Choroid plexus epithelial cell (primary cell): ENCODE measurements at places on chromosomes 5 and 9.

DNA sequence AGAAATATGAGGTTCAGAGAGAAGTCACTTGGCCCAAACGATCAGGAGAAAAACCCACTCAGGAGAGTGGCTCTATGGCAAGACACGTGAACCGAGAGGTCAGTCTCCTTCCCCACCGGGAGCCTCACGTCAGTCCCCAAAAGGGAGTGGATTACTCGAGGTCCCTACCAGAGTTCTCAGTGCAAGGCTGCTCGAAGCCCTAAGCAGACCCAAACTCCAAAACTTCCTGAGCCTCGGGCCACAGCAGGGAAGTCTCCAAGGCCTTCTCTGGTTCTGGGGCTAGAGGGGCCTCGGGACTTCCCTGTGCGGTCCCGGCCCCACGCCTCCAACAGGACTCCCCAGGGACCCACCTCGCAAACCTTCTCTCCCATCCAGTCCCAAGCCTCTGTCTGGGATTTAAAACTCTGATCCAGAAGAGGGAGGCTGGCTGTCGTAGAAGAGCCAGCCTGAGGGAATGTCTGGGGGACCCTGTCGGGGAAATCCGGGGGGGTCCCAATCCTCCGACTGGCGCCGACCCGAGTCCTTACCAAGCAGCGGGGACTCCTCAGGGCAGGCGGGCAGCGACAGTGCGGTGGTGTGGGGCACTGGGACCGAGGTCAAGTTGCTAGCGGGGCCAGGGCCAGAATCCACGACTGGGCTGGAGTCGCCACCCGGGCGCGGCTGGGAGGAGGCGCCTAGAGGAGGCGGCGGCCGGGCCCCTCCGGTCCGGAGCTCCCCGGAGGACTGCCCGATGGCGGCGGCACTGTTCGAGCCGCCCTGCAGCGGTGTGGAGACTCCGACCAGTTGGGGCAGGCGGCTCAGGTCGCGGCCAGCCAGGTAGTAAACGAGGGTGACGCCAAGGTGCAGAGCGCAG, 679 bp downstream of the B4GALT1 start:
- DNase-seq = peak; percentile 32

DNA sequence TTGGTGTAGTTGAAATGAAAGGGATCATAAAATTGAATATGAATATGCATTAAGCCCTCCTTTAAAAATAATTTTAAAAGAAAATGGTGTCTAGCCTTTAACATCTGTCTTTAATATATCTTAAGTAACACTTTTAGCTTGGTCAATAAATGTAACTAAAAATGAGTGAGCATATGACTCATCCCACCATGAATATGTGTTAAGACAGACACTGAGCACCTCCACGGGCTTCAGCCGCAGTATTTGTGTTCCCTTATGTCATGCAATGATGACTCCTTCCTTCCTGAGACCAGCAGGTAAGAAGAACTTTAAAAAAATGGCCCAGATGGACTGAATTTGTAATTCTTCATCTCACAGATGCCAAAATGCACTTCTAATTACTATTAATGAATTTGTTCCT, 563.2 kb downstream of the NR2F1-AS1 start:
- DNase-seq = peak; percentile 67

- DNase-seq = no peak
Observed at GRCh38 chr5:132486318-132487094, 4.1 kb downstream of the IRF1 start.

GRCh38 chr9:17775656-17776055, 196.8 kb downstream of the SH3GL2 start:
- DNase-seq = no peak

DNA sequence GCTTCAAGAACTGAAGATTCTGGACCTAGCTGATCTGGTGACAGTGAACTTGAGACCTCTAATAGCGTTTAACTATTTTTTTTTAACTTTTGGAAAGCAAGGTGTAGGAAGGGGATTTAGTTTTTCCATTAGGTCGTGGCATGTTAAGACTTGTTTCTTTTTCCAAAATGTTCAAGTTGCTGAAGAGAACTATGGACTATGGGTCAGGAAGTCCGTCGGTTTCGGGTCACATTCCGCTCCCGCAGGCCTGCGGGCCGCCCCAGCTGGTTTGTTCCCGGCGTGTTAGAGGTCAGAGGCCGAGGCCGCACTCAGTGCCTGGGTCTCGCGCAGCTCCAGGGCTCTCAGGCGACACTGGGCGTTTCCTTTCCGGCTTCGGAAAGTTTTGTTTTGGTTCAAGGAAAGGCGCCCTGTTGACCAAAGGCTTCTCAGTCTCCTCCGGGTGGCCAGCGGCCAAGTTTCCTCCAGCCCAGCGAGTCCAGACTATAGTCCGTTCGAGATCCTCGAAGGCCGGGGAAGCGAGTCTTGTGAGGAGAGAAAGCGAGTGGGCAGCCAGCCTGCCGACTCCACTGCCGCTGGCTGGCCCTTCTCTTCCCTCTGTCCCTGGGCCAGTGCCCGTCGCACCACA, 586 bp upstream of the FCHO2 start:
- peak; percentile 83 for DNase-seq

DNA sequence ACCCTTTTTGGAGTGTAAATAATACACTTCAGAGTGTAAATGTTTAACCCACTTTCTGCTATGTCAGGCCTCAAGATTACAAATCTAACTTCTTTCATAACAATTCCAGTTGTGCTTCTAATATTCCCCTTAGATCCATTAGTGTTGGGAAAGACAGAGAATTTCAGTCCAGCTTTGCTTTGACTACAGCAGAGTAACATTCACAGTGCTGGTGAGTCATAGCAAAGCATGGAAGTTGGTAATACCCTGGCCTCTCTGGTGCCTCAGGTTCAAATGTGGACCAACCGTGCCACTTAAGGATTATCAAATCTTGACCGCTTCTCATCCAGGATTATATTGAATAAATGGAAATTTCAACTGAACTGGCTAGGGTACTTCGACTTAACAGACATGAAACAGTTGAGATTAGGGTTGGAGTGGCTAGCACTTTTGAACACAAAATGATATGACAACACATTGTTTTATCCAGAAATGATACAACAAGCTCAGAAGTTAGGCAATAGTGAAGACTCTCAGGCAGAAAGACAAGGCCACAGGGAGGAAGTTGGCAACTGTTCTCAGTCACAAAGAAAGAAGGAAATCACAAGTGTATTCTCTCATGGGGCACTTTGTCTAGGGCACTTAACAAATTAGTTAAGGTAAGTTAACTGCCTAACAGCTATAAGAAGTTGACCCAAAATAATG, 24.4 kb upstream of the RASA1 start:
- peak; percentile 85 for DNase-seq

DNA sequence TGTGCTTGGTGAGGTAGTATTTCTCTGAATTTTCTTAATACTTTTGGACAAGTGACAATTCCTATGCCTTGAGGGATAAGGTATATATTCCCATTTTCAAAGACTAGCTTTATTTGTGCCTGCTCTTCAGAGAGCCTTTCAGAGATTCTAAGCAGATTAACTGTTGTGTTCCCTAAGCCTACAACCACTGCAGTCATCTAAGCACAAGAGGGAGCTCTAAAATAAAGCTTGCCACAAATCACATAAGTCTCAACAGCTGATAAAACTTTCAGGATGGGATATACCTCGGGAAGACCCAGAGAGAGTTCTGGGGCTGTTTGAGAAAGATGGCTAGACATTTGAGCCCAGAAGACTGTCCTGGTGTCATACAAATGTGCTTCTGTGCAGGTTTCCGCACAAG, 157.3 kb downstream of the CYLC2 start:
- peak; percentile 0 for DNase-seq

GRCh38 chr9:14043483-14043882, 270.5 kb downstream of the NFIB start:
- DNase-seq = no peak

GRCh38 chr9:72681283-72681630, 159.8 kb downstream of the TMC1 start:
- DNase-seq = no peak

DNA sequence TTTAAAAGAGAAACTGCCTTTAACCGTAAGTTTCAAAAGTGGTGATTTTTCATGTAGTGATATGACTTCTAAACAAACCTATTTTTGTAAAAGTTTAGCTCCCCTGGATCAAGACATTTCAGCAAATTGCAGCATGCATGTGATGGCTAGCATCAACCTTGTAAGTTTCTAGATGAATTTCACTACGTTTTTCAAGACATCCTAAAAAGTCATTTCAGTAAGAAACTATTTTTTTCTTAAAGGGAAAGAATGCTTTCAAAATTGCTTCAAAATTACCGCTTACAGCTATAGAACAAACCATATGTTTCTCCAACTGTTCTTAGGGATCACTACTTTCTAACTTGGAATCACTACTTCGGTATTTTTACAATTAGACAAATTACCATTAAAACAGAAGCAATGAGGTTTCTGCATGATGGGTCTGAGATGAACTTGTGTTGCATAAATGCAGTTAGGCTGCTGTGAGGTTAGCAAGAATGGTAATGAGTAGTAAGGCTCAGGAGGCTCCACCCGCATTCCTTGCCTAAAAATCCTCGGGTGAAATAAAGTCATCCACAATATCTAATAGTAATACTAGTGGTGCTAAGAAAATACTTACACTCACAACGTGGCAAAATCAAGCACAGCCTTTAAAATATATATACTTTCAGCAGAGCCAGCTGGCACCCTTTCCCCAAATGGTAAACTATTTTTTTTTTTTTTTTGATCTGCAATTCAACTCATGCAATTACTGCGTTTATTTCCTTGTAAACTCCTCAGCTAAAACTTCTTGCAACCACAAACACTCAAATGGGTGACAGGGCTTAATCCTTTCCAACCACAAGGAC, 53.8 kb downstream of the CDC14B start:
- peak; percentile 57 for DNase-seq

DNA sequence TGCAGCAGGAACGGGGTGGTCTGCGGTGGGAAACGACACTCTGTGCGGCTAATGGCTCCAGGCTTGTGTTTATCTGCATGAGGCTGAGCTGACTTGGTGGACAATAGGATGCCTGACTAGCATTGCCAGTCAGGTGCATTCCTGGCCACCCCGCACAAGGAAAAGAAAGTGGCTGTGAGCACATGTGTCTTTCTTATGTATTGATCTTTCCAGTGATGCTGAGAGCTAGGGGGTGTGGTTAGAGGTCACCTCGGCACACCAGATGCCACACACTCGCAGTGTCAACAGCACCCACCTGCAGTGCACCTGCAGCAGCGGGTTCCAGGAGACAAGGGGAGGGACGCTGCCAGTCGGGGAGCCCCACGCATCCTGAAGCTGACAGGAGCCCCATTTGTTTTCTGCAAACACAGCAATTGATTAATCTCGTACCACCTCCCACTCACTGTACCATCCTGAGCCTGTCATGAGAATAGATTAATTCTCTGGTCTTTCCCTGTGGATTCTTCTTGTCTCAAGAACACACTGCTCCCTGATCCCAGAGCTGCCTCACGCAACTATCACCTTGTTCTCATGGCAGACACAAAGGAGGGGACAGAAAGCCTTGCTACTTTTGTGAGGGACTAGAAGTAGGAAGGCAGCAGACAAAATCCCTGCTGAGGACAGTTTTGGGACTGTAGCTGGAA, 251.7 kb upstream of the WWC1 start:
- DNase-seq = no peak

DNA sequence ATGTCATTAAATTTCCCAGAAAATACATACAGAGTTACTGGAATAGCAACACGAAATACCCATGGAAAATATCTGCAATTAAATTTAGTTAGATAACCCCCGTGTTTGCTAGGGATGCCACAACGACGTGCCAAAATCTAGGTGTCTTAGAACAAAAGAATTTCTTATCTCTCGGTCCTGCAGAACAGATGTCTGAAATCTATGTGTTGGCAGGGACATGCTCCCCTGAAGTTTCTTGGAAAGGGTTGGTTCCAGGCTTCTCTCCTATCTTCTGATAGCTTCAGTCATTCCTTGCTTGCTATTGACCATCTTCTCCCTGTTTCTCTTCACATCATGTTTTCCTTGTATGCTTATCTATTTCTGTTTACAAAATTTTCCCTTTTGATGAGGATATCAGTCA, 1067.0 kb downstream of the CDH18 start:
- no peak for DNase-seq

GRCh38 chr9:95213117-95213516, 104.4 kb downstream of the FANCC start:
- no peak for DNase-seq

DNA sequence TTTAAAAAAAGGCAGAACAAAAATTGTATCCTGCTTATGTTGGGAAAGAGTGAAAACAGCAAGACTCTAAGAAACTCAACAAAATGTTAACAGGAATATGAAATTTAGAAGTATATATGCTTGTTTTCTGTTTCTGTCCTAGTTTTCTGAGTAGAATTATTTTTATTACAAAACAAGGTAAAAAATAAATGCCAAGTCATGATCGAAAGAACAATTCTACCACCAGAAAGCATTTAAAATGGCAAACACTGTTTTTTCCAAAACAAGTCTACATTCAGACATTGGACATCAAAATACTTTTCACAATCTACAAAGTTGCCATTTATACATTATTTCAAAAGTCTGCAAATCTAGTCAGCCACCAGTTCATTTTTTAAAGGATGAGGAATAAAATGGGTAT, 102.6 kb downstream of the TLE1 start:
- DNase-seq = no peak

- DNase-seq = no peak
Observed at GRCh38 chr5:132267931-132268768, 10.7 kb downstream of the PDLIM4 start.

DNA sequence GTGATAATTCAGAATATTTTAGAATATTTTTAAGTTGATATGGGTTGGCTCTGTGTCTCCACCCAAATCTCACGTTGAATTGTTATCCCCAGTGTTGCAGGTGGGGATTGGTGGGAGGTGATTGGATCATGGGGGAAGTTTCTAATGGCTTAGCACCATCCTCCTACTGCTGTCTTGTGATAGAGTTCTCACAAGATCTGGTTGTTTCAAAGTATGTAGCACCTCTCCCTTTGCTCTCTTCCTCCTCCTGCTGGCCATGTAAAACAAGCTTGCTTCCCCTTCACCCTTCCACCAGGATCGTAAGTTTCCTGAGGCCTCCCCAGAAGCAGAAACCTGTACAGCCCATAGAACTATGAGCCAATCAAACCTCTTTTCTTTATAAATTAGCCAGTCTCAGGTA, 214.6 kb upstream of the C9orf72 start:
- peak; percentile 91 for DNase-seq

DNA sequence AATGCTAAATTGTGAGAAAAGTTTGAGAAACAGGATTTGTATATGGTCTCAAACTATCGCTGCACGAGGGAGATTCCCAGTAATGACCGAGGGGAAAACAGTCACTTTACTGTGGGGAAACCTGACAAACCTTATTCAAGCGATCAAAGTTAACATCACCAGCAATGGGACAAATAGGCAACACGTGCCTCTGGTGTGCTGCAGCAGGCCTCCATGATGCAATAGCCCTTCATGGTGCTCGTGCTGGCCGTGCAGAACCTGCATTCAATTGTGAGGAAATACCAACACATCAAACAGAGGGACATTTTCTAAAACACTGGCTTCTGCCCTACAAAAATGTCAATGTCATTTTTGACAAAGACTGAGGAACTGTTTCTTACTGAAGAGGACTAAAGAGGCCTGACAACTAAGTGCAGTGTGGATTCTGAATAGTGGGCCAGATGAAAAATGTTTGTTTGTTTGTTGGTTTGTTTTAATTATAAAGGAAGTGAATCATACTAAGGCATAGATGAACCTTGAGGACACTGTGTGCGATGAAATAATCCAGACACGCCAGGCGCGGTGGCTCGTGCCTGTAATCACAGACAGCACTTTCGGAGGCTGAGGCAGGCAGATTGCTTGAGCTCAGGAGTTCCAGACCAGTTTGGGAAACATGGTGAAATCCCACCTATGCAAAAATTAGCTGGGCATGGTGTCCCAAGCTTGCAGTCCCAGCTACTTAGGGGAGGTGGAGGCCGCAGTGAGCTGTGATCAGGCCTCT, 17.6 kb upstream of the MARCHF6 start:
- DNase-seq = no peak

GRCh38 chr9:35882996-35883395, 12.8 kb upstream of the OR13J1 start:
- no peak for DNase-seq

- DNase-seq = no peak
Observed at GRCh38 chr5:98961665-98962344, 33.0 kb upstream of the CHD1 start.
